ENCODE measurements at places on chromosomes 16 and 17.

- peak; percentile 85 for DNase-seq
These were observed 415.1 kb downstream of the NPIPA8 start for GRCh38 chr16:17921357-17921978.

- DNase-seq, result no peak
These were observed 7.9 kb upstream of the NAGPA start for GRCh38 chr16:5041600-5042133.

DNA sequence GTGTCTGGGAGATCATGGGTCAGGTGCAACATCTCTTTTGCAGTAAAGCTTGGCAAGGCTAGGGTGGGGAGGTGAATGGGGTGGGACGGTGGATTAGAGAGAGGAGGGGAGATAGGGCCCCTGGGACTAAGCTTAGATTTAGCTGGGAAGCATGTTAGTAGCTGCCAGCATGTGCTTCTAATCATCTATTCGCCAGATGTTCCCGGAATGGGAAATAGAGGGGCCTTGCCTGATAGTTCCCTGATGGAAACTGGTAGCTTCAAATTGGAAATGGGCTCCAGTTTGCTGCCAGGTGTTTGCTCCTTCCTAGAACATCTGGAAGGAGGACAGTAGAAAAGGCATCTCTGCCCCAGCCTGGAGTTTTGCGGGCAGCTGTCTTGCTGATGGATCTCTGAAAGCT lies 176.1 kb downstream of the CCDC182 start:
- DNase-seq, result no peak

DNA sequence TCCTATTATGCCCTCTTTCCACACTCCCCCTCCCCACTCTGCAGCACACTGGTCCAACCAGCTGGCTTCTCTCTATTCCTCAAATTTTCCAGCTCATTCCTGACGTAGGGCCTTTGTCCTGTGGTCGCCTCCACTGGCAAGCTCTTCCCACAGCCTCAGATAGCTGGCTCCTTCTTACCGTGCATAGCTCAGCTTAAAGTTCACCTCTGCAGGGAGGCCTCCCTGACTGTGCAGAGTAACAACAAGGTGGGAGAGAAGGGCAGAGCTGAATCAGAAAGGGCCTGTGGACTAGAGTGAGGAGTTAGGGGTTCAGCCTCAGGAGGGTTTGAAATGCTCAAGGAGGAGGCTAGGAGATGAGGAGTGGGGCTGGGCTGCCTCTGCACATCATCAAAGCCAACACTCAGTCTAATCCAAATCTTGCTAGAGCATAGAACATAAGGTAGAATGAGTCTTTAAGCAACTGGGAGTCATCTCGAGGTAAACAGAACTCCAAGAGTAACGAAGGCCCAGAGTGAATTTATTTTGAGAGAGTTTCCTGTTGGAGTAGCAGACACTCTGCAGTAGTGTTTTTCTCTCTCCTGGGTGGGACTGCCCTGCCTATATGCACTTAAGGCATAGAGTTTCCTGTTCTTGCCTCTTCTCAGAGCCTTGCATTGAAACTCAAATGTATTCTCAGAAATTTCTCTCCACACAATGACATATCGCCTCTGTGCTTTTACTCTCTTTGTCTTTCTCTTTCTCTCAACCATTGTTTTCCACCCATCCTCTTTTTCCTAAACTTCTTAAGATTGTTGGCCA lies 19.4 kb downstream of the SPPL2C start:
- DNase-seq, result no peak

- peak; percentile 55 for DNase-seq
These were observed 3.0 kb upstream of the ZNF213 start for GRCh38 chr16:3131755-3132377.

- no peak for DNase-seq
These were observed 134.6 kb downstream of the GAS7 start for GRCh38 chr17:10063730-10064241.

- no peak for DNase-seq
These were observed 193.6 kb downstream of the AATF start for GRCh38 chr17:37142294-37142896.

DNA sequence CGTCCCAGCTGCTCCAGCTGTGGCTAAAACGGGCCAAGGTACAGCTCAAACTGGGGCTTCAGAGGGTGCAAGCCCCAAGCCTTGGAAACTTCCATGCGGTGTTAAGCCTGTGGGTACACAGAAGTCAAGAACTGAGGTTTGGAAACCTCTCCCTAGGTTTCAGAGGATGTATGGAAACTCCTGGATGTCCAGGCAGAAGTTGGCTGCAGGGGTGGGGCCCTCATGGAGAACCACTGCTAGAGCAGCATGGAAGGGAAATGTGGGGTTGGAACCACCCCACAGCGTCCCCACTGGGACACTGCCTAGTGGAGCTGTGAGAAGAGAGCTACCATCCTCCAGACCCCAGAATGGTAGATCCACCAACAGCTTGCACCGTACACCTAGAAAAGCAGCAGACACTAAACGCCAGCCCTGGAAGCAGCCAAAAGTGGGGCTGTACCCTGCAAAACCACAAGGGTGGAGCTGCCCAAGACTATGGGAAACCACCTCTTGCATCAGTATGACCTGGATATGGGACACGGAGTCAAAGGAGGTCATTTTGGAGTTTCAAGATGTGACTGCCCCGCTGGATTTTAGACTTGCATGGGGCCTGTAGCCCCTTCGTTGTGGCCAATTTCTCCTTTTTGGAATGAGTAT lies 2.2 kb downstream of the SDR42E1 start:
- no peak for DNase-seq

GRCh38 chr17:30840771-30841170 lies 9.0 kb downstream of the ATAD5 start:
- DNase-seq, result no peak

DNA sequence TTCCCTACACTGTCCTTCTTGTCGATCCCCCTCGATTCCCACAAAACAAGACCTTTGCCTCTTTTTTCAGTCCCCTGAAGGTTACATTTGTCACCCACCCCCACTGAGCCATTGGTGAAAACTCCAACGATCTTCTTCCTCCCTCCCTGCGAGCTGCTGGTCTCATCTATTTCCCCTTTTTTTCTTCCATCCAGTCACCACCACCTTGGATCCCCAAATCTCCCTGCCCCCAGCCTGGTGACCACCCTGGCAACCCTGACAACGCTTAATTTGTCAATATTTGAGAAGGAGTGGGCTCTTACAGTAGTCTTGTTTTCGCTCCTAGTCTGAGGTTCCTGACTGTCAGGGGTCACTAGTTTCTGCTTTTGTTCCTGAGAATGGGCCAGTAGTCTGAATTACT lies 62.9 kb downstream of the SMPD3 start:
- DNase-seq, result no peak

DNA sequence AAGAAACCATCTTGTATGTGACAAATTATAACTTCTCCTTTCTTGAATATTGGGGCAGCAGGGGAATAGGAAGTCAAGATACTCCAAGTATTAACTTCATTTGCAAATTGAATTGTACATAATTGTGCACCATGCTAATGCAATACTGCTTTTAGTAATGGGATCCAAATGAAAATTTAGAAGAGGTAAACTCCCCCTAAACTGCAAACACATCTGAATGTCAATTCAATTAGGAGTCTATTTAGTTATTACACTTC lies 4.5 kb downstream of the STAT5B start:
- DNase-seq, result no peak

DNA sequence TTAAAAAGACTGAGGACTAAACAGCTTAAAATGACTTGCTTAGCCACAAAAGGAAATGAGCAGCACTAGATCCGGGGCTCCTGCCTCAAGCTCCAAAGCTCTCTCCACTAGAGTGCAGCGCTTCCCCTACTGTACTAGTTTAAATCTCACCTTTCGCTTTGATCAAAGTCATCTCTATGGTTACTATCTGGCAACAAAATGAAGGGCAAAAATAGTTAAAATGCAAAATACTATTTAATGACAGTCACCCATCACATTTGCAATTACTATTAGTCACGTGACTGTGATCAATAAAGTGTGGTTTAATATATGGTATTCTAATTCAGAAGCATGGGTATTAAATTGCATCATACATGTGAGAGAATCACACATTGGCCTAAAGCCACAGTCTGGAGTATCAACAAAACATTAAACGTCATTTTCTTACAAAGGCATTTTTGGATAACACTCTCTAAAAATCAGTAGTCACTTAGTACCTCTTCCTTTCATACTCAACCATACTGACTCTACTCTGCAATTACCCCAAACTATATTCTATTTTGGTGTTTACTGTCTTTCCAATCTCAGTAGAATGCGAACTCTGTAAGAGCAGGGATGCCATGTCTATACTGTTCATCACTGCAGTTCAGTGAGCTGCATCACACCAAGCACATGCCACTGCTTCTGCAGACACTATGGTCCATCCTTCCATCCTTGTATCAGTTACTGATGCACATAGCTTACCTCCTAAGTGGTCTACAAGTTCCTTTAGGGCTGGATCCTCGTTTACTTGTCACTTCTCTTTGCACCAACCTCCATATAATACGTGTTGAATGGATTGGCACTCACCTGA lies 6.2 kb downstream of the PSMD12 start:
- DNase-seq, result no peak

DNA sequence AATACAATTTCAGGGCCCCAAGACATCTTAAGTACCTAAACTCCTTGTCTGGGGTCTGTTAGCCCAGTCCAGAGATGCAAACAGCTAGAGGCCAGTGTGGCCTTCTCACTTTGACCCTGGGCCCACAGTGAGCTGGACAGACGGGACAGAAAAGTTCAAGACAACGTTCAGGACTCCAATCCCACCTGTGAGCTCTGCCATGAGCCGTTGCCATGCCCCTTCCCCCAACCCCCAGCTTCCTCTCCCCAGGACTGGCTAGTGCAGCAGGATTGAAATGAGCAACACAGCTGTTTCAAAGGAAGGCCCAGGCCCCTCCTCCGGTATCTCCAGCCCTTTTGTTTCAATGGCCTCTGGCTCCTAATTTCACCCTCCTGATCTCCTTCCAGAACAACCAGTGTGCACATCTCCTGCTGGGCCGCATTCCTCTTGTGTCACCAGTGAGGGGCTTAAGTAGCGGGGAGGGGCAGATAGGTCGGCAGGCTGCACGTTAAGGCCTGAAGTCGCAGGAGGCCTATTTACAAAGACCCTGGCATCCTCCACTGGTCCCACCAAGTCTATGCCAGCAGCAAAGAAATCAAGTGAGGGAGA lies 11.3 kb downstream of the AXIN2 start:
- no peak for DNase-seq

GRCh38 chr17:17792551-17793377 lies 44.0 kb downstream of the SREBF1 start:
- no peak for DNase-seq

- DNase-seq, result no peak
These were observed 1.5 kb downstream of the MT1B start for GRCh38 chr16:56653218-56653617.

GRCh38 chr17:64155751-64156544 lies 26.0 kb upstream of the ERN1 start:
- DNase-seq, result no peak

DNA sequence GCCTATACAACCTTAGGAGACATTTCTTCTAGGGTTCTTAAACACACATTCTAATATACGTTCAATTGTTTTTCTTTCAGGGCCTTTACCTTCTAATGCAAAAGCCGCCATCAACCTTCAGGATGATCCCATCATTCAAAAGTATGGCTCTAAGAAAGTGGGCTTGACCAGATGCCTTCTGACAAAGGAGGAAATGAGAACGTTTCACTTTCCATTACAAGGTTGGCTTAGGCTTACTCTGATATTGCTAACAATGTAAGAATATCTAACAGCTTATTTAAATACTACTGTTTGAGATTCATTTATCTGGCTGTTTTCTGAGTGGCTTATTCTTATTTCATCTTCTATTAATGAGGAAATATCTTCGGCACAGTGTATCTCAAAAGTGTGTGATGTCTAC lies 15.4 kb downstream of the REXO5 start:
- no peak for DNase-seq

DNA sequence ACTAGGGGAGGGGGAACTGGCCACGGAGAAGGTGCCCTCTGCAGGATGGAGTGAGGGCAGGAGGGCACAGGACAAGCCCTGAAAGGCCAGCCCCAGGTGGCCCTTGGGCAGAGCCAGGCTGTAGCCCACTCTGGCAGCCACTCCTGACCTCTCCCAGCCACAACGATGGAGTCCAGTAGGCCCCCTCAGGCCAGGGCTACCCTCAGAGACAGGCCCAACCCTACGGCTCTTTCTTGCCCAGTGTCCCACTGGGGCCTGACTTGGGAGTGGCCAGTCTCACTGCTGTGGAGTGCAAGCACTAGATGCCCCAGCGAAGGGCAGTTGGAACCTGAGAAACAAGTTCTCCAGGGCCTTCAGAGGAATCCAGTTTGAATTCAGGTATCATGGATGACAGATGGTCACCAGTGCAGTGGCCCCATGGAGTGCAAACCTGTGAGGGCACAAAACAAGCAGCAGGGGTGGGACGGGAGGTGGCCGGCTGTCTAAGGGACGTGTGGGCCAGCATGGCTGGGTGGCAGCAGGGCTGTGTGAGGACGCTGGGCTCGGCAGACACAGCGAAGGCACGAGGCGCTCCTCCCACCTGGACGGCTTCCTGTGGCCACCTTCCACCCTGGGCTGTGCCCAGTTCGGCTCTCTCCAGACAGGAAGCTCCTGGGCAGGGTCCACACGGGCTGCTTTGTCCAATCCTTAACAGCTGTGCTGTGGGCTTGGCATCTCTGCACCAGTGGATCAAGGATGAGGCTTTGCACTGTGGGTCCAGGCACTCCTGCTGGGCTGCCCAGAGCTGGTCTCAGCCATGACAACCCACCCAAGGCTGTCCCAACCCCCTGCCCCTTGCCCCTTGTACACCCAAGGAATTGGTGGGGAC lies 72.1 kb downstream of the AMFR start:
- no peak for DNase-seq

GRCh38 chr17:72984926-72985325 lies 107.6 kb downstream of the SLC39A11 start:
- DNase-seq, result no peak

DNA sequence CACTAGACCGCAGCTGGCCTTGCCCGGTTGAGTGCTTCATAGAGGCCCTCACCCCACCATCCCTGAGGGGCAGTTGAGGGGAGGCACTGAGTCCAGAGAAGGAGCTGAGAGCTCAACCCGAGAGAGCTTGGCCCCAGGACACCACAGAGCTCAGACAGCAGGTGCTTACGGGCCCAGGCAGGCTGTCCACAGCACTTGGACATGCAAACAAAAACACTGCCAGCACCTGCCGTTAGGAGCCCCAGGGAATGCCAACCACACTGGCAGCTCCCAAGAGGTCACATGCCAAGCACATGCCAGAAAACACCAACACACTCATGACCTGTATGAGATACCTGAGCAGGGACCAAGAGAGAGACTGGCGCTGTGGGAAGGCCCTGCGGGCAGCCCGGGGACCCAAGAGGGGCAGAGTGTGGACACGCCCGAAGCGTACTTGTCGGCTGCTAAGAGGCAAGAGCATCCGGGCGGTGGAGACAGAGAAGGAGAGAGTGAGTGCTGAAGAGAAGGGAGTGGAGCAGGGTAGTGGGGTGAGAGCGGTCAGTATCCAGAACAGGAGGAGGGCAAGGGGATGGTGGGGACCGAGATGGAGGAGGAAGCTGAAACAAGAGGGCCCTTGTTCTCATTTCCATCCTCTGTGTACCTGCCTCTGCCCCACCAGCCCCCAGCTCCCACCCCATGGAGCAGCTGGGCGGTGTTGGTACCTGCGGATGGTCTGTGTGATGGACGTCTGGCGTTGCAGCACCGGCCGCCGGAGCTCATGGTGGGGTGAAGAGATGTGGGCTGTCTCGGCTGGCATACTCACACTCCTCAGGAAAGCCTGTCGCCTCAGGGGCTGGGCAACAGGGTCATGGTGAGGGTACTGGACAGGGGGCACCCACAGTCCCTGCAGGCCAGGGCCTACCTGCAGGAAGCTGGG lies 8.2 kb downstream of the RHBDF1 start:
- no peak for DNase-seq

Measured in mucosa of descending colon (tissue), 3 donors.